T-helper 17 cell (primary cell): ENCODE measurements at places on chromosomes 12 and 14.

DNA sequence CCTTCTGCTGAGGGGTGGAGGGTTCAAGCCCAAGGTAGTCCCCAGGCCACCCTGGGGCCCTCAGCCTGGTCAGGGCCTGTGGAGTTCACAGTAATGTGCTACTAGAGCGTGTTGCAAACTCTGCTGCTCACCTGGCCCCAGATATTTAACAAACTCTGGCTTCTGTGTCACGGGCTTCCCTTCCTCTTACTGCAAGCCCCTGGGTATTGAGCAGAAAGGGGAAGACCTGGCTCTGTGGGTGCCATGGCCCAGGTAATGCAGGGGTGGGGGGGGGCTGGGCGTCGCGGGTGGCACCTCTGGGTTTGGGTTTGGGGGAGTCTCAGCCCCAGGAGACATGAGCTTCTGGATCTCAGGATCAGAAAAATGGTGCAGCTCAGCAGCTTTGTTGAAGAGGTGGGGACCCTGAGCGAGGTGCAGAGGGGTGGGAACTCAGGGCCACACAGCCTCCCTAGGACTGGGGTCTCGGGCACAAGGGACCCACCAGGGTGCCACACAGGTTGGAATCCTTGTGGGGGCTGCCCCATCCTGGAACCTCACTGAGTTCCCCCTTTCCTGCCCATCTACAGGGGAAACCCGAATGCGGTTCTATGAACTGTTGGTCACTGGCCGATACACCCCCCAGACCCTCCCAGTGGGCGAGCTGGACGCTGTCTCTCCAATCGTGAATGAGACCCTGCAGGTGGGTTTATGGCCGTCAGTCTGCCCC, 4.0 kb downstream of the SETD1B start:
- no peak for DNase-seq

- DNase-seq = no peak
Observed at GRCh38 chr14:37843954-37844607, 248.7 kb downstream of the TTC6 start.

- no peak for DNase-seq
Observed at GRCh38 chr12:13044906-13045299, 722 bp downstream of the FAM234B start.

DNA sequence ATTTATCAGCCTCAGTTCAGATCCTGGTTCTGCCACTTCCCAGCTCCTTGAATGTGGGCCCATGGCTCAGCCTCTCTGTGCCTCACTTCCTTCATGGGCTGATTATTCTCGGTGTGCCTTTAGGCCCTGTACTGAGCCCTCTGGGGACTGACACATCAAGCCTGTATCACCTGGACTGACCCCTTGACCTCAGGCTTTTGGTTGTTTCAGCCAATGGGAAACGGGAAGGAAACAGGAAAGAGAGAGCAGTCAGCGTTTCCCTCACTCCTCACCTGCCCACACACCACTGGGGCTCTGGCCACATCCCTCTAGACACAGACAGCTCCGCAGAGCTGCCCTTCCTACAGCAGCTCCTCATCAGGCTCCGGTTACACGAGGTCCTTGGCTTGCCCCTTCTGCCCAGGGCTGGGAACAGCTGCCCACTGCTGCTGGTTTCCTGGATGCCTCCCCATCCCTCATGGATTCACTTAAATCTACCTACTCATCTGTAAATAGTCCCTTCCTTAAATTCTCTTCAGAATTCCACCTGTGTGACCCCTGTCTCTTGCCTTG, 37.0 kb upstream of the ITPR2 start:
- no peak for DNase-seq

GRCh38 chr14:64849940-64850339, 29.8 kb downstream of the SPTB start:
- no peak for DNase-seq

- no peak for DNase-seq
Observed at GRCh38 chr14:54683882-54684794, 117.2 kb downstream of the SAMD4A start.

DNA sequence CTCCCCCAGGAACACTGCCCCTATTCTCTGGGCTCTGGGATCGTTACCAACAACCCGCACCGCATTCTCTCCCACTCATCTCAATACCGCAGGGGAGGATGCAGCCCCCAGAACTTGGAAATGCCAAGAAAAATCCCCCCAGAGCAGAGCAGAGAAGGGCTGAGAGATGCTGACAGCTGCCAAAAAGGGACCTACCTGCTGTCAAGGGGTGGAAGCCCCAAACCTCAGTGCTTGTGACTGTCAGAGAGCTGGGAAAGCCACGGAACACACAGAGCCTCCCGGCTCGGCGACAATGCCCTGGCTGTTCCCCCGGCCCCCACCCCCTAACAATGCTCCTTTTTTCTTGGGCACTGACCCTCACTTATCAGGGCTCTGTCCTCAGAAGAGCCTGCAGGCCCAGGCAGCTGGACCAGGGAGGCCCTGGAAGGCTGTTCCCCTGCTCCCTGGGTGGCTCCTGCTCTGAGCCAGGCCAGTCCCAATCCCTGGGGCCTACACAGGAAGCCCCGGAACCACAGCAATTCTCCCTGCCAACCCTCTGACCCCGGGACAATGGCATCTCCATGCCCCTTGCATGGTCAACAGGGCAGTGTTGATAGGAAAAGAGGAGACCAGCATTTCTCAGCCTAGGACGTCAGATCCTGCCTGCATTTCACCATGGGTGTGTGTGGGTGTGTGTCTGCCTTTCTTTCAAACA, 78.9 kb downstream of the ITPK1 start:
- DNase-seq = no peak

DNA sequence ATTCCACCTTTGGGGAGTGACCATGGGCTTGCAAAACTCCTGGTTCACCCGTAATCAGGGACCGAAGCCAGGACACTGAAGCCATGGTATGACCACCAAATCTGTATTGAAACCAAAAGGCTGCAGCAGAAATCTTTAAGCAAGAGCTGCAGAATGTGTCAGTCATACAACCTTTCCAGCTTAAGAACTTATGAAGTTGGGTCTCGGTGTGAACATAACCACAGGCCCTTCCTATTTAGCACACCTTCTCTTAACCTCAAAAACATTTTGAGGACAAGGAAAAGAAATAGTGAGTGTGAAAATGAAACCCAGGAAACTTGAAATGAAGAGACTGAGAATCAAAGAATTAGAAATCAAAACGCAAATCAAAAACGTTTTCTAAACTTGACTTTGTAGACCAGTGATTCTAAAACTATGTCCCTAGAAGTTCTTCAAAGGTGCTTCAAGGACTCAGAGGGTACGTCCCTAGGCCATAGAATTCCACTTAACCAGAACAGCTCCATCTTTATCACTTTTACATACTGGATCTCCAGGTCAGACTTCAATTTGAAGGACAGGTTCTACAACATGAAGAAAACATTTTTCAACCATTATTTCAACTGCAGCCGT, 231.6 kb upstream of the GRIP1 start:
- no peak for DNase-seq

DNA sequence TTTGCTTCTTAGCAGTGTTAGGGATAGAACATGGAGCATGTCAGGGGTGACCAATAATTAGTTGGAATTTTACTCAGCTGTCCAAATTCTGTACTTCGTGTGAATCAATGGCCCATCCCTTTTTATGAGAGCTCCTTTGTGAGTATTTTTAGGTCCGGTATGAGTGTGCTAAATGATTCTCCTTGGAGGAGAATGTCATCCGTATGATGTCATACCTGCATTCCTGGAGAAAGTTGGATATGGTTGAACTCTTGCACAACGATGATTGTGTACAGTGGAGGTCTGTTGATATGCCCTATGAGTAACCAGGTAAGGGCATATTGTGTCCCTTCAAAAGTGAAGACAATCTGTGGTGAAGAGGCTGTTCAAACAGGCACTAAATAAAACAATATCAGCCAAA, 400.8 kb downstream of the GXYLT1 start:
- DNase-seq = no peak

DNA sequence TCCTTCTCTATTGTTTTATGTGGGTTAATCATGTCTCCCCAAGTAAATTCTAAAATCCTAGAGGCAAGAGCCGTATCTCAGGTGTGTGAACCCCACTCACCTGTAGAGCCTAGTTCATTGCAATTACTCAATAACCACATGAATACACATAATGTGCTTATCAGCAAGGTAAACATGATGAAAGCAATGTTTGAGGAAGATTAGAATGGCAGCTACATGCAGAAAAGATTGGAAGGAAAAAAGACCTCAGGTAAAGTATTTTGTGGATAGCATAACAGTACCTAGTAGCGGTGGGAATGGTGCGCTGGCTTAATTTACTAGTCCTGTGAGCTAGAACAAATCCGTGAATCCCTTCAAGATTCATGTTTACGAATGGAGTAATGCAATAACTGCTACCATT, 5.3 kb upstream of the KRAS start:
- no peak for DNase-seq

DNA sequence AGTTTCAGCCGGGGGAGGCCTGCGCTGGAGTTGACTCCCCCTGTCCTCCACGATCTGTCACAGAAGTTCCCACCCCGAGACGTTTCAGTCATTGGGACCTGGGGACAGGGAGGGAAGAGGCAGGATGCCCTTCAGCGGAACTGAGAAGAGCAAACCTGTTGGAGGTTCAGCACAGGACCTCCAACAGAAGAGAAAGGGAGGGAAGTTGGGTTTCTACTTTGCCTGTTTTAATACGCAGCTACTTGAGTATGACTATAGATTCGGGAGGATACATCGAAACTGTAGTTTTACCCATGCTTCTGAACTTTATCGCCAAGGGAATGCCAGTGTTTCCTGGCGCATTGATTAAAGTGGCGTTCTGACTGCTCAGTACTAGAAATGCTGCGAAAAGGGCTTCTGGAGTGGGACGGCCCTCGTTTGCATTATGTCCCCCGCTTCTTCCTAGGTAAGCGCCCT, 2.3 kb upstream of the DUSP6 start:
- DNase-seq = no peak

DNA sequence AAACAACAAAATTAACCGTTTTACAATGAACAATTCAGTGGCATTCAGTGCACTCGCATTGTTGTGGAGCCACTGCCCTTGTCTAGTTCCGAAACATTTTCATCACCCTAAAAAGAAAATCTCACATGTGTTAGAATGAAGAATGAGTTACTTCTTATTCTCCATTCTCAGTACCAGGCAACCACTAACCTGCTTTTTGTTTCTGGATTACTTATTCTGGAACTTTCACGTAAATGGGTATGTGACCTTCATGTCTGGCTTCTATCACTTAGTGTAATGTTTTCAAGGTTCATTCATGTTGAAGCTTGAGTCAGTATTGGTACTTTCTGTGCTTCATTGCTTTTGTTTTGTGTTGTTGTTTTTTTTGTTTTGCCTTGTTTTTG, 15.6 kb downstream of the RCOR1 start:
- no peak for DNase-seq

GRCh38 chr12:15852383-15852782, 29.8 kb upstream of the STRAP start:
- no peak for DNase-seq

DNA sequence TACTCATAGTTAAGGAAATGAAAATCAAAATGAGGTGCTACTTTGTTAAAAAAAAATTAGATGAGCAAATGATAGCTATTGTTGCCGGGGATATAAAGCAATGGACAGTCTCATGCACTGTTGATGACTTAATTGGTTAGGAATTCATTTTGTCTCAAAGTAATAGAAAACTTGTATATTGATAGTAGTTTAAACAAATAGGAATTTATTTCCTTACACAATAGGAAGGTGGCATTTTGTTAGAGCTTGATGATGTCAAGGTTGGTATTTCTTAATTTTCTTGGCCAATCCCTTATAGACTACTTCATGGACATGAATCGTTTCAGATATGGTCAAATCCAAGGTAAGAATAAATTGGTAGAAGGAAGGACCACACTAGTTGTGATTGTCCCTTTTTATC, 7.8 kb downstream of the PRPF39 start:
- no peak for DNase-seq

- no peak for DNase-seq
Observed at GRCh38 chr12:130478786-130479185, 141.1 kb downstream of the PIWIL1 start.

- DNase-seq = no peak
Observed at GRCh38 chr14:85687456-85687855, 157.5 kb downstream of the FLRT2 start.

DNA sequence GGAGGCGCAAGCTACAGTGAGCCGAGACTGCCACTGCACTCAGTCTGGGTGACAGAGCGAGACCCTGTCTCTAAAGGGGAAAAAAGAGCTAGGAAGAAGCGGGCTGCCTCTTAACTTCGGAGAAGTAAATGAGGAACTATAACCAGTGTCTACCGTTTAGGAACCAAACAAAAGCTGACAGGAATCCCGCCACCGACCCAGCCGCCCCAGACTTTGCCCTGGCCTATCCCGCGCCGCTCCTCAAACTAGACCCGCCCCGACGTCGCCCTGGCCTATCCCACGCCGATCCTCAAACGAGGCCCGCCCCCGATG, 568 bp upstream of the SIVA1 start:
- DNase-seq = no peak

DNA sequence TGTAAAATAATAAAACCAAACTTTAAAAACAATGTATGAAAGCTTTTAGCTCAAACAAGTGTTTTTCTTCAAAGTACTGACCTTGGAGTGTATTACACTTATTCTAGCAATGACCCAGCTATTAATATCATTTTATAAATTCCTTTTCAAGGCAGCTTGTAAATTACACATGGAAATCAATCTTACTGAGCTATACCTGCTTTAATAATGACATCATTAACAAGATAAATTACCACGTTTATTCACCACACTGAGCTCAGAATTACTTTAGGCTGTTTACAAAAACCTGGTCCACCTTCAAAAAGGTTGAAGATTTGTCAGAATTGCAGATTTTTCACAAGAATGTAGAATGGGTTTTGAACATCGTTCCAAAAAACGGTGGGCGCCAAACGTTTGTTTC, 91.7 kb upstream of the RFLNA start:
- DNase-seq = no peak

- no peak for DNase-seq
Observed at GRCh38 chr14:63993992-63994391, 141.2 kb downstream of the SYNE2 start.

DNA sequence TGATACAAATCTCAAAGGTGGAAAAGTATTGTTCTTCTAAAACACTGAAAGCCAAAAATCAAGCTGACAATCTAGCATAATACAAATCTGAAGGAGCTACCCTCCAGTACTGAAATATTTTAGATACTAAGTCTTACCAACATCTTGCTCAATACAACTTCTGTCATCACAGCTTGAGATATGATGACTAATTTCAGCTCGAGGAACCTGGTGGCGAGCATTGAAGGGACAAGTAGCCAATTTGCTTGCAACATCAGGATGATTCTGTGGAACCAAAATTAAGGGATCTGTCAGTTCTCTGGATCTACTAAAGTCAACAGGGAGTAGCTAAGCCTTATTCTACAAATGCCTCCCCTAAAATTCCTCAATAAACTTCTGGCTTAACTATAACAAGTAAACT, 10.4 kb downstream of the GTSF1 start:
- DNase-seq = no peak

DNA sequence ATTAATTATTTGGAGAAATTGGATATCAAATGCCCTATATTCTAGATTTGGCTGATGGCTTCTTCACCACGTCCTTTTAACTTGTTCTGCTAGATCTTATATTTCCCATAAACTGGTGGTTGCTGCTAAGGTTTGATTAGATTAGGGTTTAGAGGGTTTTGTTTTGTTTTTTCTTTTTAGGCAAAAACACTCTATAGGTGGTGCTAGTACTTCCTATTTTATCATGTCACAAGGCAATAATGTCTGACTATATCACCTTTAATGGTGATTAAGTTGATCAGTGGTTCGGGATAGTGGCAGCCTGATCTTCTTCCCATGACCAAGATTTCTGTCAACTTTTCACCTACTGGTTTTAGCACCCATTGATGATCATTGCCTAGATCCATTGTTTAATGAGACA, 455.1 kb downstream of the RAD51B start:
- no peak for DNase-seq
